ENCODE measurements at places on chromosomes 3 and 15. TPM values are rescaled to one million over a fixed set of nuclear protein-coding genes. Genes with fewer than 3 reads are reported as not detected.

GRCh38 chr15:74007820-74008371 lies 13.4 kb downstream of the PML start:
- no peak for DNase-seq

GRCh38 chr15:98964466-98965133 lies 43.0 kb downstream of the PGPEP1L start:
- DNase-seq, result no peak

ZNF860 gene
- not detected for total RNA-seq

C15orf39 gene
- total RNA-seq, result 11.8 TPM
